HT-29 (cell line): ENCODE measurements at places on chromosomes 2 and 18. TPM values are rescaled to one million over a fixed set of nuclear protein-coding genes. Genes with fewer than 3 reads are reported as not detected.

Gene COL3A1
- not detected in 2 replicates for total RNA-seq

Gene TDRD15
- not detected in 2 replicates for total RNA-seq

Gene PPM1B
- total RNA-seq: 21.7 and 24.6 TPM in 2 replicates

Gene AMER3
- total RNA-seq: not detected in 2 replicates

Gene LOXL3
- total RNA-seq: 0.74 and 2.2 TPM in 2 replicates

Gene SLC11A1
- 0.33 and 0.86 TPM in 2 replicates for total RNA-seq

Gene KCNG2
- total RNA-seq: not detected in 2 replicates

Gene SLC4A3
- total RNA-seq: 0.08 and 0.36 TPM in 2 replicates
